ENCODE measurements at places on chromosomes 13 and 19. TPM values are rescaled to one million over a fixed set of nuclear protein-coding genes. Genes with fewer than 3 reads are reported as not detected.

Gene FFAR1
- not detected for polyA plus RNA-seq

Gene FBN3
- 8.8 TPM for polyA plus RNA-seq

Gene HAUS5
- 10.7 TPM for polyA plus RNA-seq

Gene MBD3L3
- polyA plus RNA-seq, result not detected

Gene KCTD4
- 0.21 TPM for polyA plus RNA-seq

Gene RCBTB2
- not detected for polyA plus RNA-seq

Gene SLC10A2
- polyA plus RNA-seq, result not detected

Gene HSH2D
- polyA plus RNA-seq, result 0.32 TPM

Gene ZNF836
- polyA plus RNA-seq, result 8.1 TPM

Gene KIR2DL1
- not detected for polyA plus RNA-seq

Gene TNFRSF19
- 126 TPM for polyA plus RNA-seq

Gene RASL11A
- 1.6 TPM for polyA plus RNA-seq

Gene CLEC4M
- polyA plus RNA-seq, result 0.21 TPM

Gene OR7D2
- polyA plus RNA-seq, result 1.3 TPM

- DNase-seq, result no peak
These were observed 824.0 kb downstream of the UQCRFS1 start for GRCh38 chr19:28388988-28389387.

GRCh38 chr19:47296036-47296435 lies 13.6 kb upstream of the C5AR1 start:
- DNase-seq, result peak; percentile 66

- DNase-seq, result no peak
These were observed 4.5 kb downstream of the ADGRE1 start for GRCh38 chr19:6891761-6892385.

GRCh38 chr19:7125221-7125620 lies 55.7 kb downstream of the ZNF557 start:
- DNase-seq, result no peak

- peak; percentile 36 for DNase-seq
These were observed 9.9 kb upstream of the RCBTB2 start for GRCh38 chr13:48542581-48543341.

DNA sequence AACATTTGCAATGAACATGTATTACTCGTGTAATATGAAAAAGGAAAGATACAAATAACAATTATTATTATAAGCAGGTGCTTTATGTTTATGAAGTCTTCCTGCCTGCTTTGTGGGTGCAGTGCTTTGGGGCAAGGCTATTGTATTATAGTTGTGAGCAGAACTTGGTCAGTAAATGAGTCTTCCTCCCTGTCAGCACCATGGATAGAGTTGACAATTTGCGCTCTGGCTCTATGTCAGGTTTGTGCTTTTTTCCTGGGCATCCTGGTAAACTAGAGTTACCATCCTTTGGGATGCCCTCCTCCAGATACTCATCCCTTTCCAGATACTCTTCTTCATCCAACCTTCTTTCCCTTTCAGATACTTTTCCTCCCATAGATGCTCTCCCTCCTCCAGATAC lies 19.6 kb downstream of the ERICH6B start:
- no peak for DNase-seq

DNA sequence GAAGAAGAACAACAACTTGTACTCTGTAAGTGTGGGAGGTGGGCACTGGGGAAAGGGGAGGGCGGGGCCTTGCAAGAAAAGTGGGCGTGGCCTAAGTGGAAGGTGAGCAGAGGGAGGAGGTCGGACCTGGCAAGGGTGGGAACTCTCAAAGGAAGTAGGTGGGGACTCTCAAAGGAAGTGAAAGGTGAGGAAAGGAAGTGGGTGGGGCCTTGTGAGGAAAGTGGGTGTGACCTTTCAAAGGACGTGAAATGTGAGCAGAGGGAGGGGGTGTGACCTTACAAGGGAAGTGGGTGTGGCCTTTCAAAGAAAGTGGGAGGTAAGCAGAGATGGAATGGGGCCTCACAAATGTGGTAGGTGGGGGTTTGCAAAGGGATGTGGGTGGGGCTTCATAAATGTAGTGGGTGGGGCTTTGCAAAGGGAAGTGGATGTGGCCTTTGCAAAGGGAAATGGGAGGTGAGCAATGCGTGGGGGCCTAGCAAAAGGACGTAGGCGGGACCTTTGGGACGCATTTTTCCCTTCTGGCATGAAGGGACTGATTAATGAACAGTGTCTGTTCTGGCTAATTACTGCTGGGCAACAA lies 25.9 kb downstream of the ACSBG2 start:
- DNase-seq, result no peak

DNA sequence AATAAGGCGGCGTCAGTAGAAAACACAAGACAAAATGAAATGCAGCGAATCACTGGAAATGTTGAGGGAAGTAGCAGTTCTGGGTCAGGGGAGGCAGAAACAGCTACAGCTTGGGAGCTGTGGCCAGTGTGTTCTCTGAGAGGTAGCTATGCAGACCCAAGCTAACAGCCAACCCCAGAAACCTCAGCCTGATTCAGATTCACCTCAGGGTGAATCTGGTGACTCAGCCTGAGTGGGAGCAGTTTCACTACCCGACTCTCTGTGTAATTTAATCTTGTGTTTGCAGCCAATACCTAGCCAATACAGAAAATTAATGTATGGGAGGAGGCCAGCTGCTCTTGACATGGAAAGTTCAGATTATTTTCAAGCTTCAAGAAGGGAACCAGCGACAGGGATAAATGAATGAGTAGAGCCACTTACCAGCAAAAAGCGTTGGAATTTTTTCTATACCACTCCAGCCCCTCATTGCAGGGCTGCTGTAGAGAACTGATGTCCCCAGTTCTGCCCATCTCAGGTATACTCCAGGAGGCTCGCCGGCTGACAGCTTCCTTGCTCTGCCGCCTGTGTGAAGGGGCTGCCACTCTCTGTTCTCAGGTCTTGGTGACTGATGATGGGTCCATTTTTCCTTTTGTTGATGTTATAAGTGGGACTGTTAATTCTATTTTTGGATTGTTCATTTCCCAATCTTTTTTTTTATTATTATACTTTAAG lies 8.9 kb downstream of the IGFL3 start:
- no peak for DNase-seq

GRCh38 chr13:66509175-66509574 lies 721.0 kb downstream of the PCDH9 start:
- DNase-seq, result no peak

GRCh38 chr13:76600081-76600480 lies 286.1 kb downstream of the KCTD12 start:
- peak; percentile 32 for DNase-seq

- DNase-seq, result no peak
These were observed 2.7 kb upstream of the GNA15 start for GRCh38 chr19:3132971-3133792.

- DNase-seq, result no peak
These were observed 19.6 kb upstream of the FAM124A start for GRCh38 chr13:51202477-51203046.

GRCh38 chr13:94678845-94679244 lies 33.5 kb downstream of the SOX21 start:
- DNase-seq, result no peak

DNA sequence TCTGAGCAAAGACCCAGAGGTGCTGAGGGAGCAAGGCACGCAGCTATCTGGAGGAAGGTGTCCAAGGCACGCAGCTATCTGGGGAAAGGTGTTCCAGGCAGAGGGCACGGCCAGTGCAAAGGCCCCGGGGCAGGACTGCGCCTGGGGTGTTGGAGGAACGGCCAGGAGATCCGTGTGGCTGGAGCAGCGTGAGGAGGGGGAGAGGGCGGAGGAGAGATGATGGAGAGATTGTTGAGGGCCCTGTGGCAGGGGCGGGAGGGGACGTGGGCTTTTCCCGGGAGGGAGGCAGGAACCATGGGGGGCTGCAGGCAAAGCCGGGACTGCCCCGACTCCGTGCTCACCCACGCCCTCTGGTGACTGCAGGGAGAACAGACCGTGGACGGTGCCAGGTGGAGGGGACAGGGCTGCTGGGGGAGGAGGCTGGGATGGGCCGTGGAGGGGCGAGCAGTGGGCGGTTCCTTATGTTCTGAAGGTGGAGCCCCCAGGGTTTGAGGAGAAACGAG lies 13.3 kb upstream of the MISP start:
- no peak for DNase-seq

DNA sequence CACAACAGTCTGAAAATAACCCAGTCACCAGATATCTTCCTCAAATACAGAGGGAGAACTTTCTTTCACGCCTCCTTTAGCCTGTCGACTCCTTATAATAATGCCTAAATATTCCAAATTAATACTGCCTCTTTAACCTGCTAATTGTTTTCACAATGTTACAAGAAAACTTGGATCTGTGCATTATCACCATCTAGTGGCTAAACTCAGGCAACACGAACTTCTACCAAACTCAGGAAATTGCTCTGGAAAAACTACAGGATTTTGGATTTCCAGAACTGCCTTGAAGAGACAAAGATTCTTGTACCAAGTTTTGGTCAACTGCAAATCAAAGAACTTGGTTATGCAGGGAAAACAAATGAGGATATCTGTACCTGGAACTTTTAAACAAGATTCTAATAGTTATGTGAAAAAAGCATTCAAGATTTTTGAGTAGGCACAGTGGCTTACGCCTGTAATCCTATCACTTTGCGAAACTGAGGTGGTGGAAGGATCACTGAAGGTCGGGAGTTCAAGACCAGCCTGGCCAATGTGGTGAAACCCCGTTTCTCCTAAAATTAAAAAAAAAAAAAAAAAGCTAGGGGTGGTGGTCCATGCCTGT lies 10.8 kb downstream of the CLN5 start:
- DNase-seq, result no peak

DNA sequence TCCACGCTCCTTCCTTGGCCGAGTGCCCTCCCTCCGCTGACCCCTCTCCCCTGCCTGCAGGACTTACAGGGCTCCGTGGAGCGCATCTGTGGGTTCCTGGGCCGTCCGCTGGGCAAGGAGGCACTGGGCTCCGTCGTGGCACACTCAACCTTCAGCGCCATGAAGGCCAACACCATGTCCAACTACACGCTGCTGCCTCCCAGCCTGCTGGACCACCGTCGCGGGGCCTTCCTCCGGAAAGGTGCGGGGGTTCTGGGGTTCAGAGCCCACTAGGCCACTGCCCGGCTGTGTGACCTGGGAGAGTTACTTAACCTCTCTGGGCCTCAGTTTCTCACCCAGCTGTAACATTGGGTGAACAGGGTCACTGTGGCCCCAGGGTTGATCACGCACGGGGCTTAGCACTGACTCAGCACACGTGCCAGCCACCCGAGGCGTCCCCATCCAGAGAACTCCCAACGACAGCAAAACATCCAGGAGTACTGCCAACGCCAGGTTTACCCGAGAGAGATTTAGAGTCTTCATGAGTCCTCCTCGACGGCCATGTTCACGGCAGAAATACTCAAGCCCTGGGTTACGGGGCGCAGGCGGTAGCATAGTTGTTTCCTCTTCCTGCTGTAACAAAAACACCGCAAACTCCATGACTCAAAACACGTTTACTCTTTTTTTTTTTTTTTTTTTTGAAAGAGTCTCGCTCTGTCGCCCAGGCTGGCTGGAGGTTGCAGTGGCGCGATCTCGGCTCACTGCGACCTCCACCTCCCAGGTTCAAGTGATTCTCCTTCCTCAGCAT lies 9.7 kb upstream of the SPACA4 start:
- no peak for DNase-seq

DNA sequence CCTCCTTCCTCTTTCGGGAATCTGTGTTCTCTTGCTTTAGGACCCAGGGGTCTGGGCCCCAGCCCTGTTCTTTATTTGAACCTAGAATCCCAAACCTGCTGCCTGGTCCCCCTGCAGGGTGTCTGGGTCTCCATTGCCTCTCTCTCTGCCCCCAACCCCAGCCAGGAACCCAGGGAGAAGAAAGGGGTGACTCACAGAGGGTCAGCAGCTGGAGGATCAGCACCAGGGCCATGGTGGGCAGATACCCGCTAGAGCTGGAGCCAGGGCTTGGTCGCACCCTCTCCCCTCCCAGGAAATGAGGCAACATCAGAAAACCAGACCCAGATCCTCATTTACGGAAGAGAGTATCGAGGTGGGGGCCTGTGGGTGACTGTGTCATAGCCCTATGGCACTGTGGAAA lies at the start of gene OSCAR:
OSCAR (minus strand) TSS at position 243 of the 400 bp plus-strand sequence; CDS start at position 232, 11 bp downstream.
- no peak for DNase-seq

DNA sequence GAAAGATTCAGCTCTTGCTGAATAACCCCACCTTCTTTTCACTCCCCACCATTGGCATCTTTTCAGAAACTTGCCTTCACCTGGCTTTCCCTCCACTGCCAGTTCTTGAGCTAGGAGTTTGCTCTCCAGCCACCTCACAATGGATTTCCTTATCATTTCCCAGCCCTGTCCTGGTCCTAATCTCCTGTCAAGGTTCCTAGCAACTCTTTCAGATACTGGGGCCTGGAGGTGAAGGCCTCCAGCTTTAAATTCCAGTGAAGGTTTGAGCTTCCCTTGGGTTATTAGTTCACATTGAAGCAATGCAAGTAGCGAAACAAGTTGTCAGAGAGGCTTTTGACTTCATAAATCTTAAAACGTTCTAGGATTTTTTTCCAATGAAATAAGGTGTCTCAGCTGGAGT lies 320.8 kb upstream of the MAB21L1 start:
- no peak for DNase-seq

- no peak for DNase-seq
These were observed 15.0 kb downstream of the MYO9B start for GRCh38 chr19:17090583-17090982.

GRCh38 chr13:53041968-53042516 lies 13.4 kb downstream of the OLFM4 start:
- no peak for DNase-seq

DNA sequence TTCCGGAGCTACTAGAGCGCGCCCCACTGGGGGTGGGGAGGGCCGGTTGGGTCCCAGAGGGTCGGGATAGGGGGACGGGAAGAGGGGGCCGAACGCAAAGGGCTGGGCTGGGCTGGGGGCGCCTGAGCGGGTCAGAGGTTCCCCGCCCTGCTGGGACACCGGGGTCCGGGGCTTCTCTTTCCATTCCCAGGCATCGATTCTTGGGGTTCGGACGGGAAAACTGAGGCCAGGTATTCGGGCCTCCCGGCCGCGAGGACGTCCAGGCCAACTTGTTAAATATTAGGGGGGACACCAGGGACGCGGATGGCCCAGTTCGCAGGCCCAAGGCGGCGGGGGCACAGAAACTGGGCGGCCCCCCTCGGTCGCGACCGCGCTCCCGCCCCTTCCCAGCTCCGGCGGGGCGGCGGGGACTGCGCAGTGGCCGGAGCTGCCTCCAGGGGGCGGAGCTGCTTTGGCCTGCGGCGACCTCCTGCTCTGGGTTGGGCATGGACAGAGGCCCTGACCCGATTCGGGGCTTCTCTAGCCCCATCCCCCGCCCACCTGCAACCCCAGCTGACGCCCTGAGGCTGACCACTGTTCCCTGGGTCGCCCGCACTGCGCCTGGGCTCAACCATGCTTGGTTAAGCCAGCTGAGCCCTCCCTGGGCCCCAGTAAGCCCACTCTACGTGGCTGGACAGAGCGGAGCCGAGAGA lies 1.2 kb upstream of the KLF16 start:
- no peak for DNase-seq

- no peak for DNase-seq
These were observed 17.5 kb downstream of the BORA start for GRCh38 chr13:72745260-72745659.

GRCh38 chr19:15641901-15642491 lies 1.3 kb downstream of the CYP4F3 start:
- no peak for DNase-seq

- DNase-seq, result peak; percentile 94
These were observed at the start of gene ZNF577 for GRCh38 chr19:51887522-51888498. Gene ZNF577, minus strand, starts transcription at chr19:51887951. Its CDS starts 7,569 bp downstream, at chr19:51880382.

All from muscle of arm (tissue), 14 donors.